CD4-positive, alpha-beta T cell treated with Interleukin-1 beta for 1 hour (primary cell): ENCODE measurements at places on chromosomes 11 and 22.
A peak's percentile ranks its signal among the peaks of the same experiment; 100 is the strongest.

DNA sequence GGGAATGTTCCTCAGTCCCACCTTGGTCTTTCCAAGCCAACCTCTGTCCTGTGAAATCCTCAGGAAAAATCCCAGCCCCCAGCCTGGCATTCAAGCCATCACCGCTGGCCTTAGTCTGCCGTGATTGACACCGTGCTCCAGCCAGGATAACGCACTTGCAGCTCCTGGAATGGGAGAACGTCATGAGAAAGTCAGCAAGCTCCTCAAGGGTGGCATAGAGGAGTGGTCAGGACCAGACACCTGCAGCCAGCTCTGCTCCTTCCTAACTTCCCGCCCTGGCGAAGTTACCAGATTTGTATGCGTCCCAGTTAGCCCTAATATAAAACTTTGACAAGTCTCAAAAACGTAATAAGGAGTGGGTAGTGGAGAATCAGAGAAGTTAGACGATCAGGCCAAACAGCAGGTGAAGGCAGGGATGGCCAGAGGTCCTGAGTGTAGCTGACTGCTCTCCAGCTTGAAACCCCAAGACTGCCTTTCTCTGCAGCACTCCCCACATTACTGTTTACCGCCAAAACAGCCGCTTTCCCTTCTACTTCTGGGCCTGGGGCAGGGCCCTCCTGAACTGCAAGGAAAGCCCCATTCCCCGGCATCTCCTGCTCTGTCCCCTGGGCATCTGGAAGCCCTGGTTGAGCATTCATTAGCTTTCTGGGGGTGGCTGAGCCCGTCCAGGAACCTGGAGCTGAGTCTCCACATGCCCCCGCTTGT lies 1.3 kb upstream of the DKK3 start:
- DNase-seq = no peak

DNA sequence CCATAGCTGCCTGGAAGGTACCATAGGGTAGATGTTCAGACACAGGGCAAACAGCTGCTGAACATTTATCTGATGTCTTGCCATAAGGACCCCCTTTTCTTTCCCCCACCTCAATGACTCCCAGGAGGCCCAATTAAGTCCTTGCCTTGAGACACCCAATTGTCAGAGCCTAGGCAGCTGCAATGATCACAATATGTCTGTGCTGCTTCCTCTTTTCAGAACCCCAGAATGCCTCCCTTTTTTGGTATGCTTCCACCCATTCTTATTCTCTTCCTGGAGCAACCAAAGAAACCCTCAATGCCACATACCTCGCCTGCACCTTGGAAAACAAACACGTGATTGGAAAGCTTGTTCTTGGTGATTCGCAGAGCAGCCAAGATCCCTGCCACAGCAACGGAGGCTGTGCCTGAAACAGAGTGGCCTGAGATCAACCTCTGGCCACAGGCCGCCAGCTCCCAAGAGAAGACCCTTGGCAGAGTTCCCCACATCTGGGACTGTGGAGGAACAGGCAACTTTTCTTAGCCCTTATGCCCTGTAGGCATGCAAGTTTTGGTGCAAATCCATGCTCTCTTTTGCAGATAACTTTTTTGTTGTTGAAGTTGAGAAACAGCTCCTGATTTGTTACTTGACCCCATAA lies 75.4 kb downstream of the CCDC81 start:
- no peak for DNase-seq

DNA sequence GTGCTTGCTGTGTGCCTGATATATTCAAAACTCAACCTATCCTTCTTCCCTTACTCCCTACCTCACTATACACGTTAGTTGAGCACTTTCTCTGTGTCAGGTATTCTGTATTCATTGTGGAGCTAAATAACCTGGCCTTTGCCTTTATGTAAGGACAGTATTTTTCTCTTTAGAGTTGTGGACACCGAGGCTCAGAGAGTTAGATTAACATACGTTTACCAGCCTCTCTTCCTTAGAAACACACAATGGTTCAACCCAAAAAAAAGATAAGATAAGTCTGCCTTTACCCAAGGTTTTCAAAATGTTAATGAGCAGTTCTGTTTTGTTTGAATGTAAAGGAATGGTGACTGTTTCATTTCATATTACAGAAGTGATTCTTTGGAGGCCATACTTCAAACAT lies 45.0 kb downstream of the CBL start:
- DNase-seq = no peak

DNA sequence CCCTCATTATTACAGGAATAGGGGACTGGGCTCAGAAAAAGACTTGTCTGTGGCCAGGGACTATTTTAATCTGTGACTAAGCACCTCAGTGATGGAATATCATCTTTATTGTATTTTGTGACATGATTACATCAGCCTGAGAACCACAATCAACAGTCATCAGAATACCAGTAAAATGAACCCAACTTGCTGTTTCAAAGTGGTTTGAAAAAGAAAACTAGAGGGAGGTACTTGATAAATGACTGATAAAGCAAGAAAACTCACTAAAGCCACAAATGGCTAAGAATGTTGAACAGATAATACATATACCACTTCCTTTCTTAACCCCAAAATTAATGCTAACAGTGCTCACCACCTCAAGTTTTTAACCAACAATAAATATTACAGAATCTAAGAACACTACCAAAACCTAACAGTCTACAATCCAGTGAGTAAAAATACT lies 155.7 kb downstream of the ATG16L2 start:
- DNase-seq = no peak

DNA sequence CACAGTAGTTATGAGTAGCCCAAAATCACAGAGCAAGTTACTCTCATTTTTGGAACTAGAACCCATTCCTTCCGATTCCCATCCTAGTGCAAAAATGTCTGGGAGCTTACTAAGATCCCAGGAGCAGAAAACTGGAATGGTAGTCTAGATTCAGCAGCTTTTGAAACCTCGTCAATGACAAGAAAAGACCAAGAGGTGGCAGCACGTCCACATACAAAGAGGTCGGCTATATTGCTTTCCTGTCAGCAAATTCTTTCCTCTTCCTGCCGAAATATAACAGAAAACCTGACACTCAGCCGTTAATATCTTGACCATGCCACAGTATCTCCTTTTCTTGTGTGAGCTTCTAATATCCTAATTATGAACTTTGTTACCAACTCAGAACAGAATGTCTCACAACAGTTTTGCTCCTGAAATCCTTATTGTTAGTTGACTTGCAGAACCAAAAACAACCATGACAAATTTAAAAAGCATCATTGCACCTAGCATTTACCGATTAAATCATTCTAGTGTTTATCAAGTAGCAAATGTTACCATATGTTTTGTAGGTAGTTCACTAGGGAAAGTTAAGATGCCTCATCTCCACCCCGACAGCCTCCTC lies 92.8 kb upstream of the OR9G4 start:
- DNase-seq = peak; percentile 2

- no peak for DNase-seq
Measured at GRCh38 chr11:119694334-119694733, 34.7 kb downstream of the NECTIN1 start.

DNA sequence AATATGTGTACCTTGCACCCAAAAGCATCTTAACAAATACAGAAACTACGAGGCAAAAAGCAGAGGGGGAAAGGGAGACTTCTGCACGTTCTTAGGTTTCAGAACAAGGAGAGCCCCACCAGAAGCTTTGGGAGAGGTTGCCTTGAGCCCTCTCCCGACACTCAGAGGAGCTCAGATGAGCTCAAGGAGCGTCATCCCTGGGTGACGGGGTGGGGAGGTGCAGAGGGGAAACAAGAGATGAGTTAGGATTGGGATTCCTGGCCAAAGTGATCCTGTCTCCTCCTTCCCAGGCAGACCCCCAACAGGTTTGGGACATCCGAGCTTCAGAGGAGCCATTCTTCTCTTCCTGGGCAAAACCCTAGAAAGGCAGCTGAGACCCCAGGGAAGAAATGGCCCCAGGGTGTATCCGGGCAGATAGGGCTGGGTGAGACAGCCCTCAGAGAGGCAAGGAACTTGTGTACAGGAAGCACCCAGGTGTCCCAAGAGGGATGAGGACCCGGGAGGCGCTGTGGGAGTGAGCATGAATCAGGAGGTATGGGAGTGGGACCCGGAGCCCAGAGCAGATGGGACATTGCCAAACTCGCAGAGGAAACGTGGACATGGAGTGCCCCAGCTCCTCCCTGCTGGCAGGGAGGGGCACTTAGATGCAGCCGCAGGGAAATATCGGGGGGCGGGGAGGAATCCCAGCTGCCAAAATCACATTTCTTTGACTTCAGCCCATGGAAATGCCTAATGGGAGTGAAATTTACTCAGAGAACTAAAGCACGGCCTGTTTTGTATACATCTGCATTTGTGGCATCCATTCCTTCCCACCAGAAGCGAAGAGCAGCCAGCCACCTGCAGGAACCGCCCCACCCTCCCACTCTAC lies 12.4 kb downstream of the C1QTNF6 start:
- DNase-seq = no peak

DNA sequence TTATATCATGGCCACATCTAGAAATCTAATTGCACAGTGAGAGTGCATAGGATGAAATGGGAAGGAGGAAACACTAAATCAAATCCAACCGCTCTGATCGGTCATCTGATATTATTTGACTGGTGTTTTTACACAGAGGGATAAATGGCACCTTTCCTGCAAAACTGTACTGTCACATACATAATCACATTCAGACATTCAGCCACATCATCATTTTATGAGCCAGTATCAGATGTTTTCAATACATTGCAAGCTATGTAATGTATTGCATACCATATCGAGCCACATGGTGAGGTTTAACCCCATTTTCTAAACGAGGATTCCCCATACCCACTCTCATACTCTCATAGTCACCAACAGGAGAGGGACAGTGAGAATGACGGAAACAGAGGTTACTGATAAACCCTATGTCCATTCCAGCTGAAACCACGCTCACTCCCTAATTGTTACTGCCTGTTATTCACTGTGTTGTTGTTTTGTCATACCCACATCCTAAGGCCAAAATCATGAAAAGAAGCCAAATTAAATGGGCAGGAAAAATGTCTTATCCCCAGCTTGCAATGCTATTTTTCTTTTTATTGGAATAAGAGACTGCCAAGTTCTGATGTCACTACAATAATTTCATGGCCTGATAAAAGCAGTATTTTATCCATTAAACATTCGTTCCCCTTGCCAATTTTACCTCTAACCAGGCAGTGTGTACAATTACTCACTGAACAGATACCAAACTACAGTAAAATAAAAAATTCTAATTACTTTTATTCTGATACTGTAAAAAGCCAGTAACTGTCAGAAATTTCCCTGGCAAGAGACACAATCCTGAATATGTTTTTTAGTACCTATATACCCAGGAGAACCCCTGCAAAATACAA lies 9.0 kb downstream of the CDON start:
- DNase-seq = no peak

GRCh38 chr11:88312628-88313027 lies 24.9 kb downstream of the CTSC start:
- no peak for DNase-seq

DNA sequence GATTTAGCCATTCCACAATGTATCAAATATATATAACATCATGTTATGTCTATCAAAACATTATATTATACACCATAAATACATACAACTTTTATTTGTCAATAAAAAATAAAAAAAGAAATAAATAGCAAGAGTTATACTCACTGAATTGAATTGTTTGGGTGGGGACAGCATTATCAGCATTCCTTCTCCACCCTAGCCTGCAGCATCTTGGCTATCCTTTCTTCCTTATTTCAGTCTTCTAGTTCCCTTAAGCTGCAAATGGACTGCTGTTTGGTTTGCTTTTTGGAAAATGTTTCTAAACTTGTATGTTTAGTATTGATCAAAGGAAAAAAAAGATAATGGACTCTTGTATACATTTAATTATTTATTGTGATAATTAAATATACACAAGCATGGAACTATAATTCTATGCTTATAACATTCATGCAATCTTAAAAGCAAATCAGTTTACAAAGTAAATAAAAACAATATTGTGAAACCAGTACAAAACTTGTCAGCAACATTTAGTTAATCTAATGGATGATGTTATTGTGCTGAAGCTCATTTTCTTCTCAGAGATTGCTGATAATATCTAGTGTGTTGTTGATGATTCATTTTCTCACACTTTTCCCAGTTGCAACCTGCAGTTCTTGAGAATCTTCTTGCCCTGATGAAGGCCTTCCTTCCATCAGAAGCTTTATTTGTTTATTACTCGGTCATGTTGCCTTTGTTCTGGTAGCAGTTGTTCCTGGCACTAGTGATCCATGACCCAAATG lies 5.0 kb downstream of the ARHGAP42 start:
- no peak for DNase-seq

GRCh38 chr11:103805688-103806009 lies 230.8 kb upstream of the DDI1 start:
- no peak for DNase-seq

DNA sequence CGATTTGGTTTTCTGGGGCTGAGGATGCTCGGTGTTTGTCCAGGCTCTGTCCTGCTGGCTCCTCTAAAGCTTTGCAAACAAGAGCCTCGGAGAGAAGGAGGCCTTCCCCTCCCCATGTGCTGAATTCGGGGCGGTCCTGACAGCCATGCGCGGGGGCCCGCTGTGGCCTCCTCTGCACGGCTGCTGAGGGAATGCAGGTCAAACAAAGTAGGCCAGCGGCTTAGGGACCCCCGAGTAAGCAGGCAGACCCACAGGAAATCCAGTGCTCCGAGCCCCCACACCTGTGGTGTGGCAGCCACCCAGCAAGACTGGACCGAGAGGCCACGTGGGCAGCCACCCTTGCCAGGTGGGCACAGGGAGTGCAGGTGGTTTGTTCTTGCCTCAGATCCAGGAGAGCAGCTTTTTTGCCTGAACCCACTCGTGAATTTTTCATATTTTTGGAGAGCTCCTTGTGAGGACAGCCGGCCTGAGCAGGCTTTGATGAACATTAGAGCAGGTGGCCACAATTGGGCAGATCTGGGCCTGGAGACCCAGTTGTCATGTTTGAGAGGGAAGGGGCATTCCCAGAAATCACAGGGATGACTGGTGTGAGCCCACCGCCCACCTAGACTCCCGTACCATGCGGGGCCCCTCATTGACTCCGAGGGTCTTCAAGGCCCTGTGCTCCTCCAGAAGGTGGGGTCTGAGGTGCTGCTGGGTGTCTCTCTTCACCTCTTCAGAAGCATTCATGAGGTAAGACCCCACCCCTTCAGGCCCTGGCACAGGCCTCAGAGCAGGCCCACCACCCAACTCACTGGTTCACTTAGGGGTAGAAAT lies 43.0 kb upstream of the KCNQ1OT1 start:
- no peak for DNase-seq

GRCh38 chr11:128726458-128727139 lies 32.7 kb downstream of the FLI1 start:
- peak; percentile 57 for DNase-seq

- DNase-seq = no peak
Measured at GRCh38 chr11:45344028-45344427, 57.9 kb upstream of the SYT13 start.

DNA sequence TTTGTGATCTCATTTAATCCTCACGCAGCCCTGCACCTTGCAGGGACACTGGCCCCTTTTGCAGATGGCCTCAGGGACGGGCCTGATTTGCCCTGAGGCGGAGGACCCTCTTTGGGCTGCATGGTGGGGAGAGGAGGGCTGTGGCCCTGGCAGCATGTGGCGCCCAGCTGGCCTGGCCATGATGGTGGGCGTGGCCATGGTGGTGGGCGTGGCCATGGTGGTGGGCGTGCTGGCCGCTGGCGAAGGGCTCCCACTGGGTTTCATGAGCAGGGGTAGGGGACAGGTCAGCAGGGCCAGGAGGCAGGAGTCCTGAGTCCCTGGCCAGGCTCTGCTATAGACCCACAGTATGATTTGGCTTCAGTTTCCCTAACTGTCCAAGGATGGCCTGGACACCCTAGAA lies 13.1 kb downstream of the WNT11 start:
- DNase-seq = no peak
